Activated CD4-positive, CD25-positive, alpha-beta regulatory T cell (primary cell): ENCODE measurements at places on chromosomes 1 and 21.

GRCh38 chr1:3695326-3696217 lies 43.3 kb downstream of the TP73 start:
- peak; percentile 15 for DNase-seq

DNA sequence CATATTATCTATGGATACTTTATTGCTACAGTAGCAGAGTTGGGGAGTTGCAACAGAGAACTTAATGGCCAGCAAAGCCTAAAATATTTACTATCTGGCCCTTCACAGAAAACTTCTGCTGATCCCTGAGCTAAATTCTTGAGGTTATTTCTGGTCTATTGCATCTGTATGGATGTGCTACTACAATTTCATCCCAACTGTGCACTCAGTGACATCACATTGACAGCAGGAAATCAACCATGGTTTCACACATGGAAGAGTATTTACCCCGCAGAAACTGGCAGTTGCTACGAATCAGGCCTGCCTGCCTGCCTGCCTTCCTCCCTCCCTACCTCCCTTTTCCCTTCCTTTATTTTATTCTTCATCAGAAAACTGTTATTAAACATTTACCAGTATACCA lies 12.1 kb downstream of the CLCA2 start:
- no peak for DNase-seq

DNA sequence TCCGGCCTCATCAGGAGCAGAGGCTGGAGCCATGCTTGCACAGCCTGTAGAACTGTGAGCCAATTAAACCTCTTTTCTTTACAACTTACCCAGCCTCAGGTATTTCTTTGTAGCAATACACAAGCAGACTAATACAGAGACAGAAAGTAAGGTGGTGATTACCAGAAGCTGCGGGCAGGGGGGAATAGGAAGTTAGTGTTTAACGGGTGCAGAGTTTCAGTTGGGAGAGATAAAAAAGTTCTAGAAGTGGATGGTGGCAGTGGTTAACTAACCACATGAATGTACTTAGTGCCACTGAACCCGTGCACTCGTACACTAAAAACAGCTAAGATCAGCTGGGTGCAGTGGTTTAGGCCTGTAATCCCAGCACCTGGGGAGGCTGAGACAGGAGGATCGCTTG lies 80.4 kb upstream of the TARDBP start:
- DNase-seq: no peak

- no peak for DNase-seq
These were observed 318.5 kb downstream of the BRINP3 start for GRCh38 chr1:190159146-190159545.

DNA sequence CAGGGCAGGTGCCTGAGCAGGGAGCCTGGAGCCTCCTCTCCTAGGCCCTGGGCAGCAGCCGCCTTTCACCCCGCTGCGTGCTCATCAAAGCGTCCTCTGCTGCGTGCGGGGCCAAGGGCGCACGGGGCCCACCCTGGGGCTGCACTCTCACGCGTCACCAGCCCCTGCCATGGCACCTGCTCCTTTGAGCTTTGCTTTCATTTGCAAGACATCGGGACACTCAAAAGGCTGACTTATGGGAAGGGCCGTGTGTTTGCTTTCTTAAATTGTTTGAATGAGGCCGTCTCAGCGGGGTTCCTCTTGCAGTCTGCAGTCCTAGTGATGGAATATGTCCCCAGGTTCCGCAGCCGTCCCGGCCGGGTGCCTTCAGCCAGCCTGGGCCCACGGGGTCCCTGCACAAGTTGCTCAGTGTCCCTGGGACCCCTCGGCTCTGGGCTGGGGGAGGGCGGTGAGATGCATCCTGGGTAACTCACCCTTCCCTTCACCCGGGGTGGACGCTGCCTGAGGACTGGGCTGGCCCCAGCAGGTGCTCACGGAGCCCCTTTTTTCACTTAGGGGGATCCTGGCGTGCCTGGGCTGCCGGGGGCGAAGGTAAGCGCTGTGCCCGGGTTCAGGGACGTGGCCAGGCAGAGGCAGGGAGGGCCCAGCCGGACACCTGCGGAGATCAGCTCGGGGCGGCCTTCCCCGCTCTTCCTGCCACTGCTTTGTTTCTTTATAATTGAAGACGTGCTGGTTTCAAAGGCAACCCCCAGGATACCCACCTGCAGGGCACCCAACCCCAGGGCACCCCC lies 53.1 kb downstream of the SLC19A1 start:
- DNase-seq: no peak

GRCh38 chr1:235190431-235190830 lies 29.4 kb upstream of the RBM34 start:
- DNase-seq: no peak

DNA sequence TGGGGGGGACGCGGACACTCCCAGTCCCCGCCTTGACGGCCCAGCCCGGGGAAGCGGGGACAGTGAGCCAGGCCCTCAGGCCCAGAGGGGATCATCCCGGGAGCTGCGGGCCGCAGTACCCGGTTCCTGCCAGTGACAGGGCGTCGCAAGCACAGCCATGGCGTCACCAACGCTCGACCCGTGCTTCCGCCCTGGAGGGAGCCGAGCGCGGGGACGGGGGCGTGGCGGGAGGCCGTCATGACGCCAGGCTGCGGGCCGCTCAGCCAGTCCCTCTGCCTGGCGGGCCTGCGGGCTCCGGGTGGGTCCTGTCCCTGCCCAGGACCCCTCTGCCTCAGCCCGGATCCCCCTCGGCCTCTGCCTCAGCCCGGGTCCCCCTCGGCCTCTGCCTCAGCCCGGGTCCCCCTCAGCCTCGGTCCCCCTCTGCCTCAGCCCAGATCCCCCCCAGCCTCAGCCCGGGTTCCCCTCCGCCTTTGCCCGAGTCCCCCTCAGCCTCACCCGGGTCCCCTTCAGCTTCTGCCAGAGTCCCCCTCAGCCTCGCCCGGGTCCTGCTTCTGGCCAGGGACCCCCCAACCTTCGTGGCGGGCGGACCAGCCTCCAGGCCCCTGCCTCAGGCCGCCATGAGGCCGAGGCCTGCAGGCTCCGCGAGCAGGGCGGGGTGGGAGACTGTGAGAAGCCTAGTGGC lies 2.3 kb upstream of the SLC2A5 start:
- DNase-seq: no peak

DNA sequence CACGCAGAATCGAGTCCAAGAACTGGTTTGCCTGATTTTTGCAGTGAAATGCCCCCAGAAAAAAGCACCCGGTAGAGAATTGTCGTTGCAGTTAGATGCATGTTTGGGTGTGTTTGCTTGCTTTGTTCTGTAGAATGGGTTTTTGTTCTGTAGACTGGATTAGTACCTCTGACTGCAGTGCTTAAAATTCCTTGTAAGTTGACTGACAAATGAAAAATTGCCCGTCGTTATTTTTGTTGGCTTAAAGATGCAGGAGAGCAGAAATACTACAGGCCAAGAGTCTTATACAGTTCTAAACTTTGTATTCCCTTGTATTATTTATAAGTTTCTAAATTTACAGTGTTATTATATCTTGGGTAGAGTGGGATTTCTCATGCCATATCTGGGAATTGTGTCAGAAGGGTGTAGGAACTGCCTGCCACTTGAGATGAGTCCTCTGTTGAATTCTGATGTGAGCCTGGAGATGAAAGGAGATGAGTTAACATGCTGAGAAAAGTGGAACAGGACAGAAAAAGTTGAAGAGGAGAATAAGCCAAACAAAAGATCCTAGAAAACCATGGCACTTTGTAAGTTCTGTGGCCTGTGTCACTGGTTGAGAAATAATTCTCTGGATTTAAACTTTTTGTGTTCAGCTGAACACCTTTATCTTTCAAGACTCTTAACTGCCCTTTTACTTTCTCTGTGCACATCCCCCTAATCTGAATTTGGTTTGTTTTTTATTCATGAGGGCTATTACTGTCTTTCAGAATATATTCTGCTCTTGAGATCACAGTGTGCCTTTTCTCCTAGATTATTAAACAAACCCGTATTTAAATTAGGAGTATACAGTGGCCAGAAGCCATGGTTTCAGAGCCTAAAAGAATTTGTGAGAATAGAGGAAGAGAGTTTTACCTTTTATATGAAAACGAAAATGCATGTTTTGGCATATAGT lies 1.4 kb downstream of the DESI2 start:
- no peak for DNase-seq

GRCh38 chr1:57874418-57874877 lies 450.6 kb upstream of the DAB1 start:
- DNase-seq: no peak

GRCh38 chr1:205313563-205314308 lies 7.8 kb downstream of the NUAK2 start:
- peak; percentile 20 for DNase-seq

DNA sequence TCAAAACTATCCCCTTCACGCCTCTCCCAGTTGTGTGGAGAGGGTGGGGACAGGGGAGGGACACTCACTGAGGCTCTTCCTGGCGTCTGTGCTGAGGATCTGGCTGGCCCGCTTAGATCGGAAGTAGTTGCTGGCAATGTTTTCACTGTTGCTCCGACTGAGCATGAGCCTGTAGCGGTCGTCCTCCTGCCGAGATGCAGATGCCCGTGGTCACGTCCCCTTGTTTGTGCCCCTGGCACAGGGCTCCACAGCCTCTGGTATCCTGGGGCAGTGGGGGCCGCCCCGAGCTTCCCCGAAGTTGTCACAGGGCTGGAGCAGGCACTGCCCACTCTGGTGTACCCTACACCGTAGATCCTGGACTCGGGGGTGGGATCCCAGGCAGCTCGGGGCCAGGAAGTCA lies 5.0 kb upstream of the DDOST start:
- no peak for DNase-seq

- no peak for DNase-seq
These were observed 62.5 kb downstream of the CD58 start for GRCh38 chr1:116508085-116508983.

DNA sequence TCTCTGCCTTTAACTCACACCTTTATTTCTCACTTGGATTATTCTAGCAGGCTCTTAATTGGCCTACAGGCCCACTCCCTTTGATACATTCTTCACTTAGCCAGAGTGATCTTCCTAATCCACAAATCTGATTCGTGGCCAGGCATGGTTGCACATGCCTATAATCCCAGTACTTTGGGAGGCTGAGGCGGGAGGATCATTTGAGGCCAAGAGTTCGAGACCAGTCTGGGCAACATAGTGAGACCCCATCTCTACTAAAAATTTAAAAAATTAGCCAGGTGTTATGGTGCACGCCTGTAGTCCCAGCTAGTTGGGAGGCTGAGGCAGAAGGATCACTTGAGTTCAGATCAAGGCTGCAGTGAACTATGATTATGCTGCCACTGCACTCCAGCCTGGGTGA lies 2.1 kb downstream of the ZBTB17 start:
- DNase-seq: no peak

DNA sequence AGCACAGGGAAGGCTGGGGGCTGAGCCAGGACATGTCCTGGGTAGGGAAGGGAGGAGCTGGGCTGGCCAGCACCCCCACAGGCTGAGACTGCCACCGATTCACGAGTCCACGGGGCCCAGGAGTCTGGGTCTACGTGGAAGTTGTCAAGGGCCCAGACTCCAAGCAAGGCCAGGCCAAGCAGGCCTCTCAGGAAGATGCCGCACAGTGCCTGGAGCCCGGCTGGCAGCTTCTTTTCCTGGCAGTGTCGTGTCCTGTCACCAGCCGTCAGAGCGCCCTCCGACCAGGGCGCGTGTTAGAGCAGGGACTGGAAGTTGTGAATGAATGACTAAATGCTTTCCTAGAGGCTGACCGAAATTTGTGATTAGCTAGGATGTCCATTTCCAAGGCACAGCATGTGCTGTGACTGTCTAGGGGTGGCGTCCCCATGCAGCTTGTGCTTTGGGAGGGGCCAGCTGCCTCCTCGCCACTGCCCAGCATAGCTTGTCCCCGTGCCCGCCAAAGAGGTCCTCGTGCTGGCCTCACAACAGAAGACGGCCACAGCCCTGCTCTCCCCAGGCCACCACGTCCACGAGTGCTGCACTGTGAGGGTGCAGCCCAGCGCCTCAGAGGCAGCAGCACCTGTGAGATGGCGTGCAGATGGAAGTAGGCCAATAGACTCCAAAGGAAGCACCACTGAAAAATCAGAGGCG lies 147.4 kb upstream of the COL6A1 start:
- DNase-seq: no peak

GRCh38 chr1:207495801-207496792 lies at the start of gene CR1:
Gene CR1, plus strand, starts transcription at chr1:207496157. Its CDS starts 111 bp downstream, at chr1:207496268.
- no peak for DNase-seq

- DNase-seq: no peak
These were observed 7.0 kb upstream of the LIN28A start for GRCh38 chr1:26403656-26404055.

DNA sequence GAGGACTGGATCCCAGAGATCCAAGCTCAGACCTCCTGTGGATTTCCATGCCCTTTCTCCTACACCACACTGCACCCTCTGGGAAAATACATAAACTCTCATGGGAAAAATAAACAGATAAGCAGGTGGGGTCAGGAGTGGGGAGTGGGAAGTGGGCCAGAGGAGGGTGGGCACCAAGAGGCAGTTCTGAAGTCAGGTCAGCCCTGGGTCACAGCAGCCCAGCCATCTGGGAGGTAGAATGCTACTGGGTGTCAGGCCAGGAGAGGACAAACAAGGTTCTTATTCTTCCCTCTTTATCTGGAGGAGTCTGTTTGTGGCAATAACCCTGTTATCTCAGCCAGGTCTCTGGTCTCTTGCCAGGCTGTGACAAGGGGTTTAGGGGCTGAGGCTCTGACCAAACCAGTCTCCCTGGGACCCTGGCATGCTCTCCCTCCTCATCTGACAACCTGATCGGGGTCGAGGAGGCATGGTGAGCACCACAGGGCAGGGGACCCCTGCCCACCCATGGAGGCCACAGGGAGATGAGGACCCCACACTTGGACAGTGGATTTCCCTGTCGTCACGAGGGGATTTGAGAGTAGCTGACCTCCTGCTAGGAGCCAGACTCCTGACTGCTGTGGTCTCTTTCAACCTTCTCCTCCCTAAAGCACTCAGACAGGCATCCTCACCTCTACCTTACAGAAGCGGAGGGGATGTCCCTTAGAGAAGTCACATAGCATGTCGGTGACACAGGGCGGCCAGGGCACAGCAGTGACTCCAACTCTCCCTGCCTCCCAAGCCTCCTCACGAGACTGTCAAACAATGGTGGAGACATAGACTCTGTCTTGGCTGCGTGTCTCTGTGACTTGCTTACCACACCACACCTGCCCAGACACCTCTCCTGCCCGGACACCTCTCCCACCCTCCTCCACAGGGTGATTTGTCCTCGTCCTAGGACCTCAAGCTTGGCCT lies 51.3 kb upstream of the IFFO2 start:
- DNase-seq: no peak

DNA sequence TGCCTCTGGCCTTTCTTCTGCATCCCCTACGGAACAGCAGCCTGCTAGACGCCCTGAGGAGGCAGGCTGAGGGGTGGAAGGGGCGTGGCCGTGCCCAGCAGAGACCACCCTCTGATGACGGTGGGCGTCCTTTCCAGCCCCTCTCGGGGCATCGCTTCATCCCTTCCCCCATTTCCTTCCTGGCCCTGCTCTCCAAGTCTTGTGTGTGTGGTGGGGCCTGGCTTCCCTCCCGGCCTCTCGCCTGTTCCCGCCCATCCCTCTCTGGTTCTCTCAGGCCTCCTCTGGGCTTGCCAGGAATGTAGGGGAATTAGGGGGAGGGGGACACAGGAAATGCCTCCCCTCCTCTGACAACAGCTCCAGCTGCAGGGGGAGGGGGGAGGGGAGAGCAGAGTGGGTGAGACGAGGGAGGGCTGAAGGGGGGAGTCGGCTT lies 51.1 kb downstream of the SKI start:
- DNase-seq: no peak

- DNase-seq: no peak
These were observed 132.8 kb downstream of the NFIA start for GRCh38 chr1:61215119-61215518.

GRCh38 chr1:9761855-9762254 lies 61.9 kb downstream of the CLSTN1 start:
- no peak for DNase-seq
